LoVo (cell line): ENCODE measurements at places on chromosomes 6 and 20.

- DNase-seq, result no peak
Observed at GRCh38 chr6:161413355-161413771, 139.5 kb upstream of the AGPAT4 start.

GRCh38 chr6:2909718-2910117 lies 6.6 kb upstream of the SERPINB9 start:
- no peak for DNase-seq

- DNase-seq, result no peak
Observed at GRCh38 chr6:33377171-33377570, 14.5 kb upstream of the KIFC1 start.

DNA sequence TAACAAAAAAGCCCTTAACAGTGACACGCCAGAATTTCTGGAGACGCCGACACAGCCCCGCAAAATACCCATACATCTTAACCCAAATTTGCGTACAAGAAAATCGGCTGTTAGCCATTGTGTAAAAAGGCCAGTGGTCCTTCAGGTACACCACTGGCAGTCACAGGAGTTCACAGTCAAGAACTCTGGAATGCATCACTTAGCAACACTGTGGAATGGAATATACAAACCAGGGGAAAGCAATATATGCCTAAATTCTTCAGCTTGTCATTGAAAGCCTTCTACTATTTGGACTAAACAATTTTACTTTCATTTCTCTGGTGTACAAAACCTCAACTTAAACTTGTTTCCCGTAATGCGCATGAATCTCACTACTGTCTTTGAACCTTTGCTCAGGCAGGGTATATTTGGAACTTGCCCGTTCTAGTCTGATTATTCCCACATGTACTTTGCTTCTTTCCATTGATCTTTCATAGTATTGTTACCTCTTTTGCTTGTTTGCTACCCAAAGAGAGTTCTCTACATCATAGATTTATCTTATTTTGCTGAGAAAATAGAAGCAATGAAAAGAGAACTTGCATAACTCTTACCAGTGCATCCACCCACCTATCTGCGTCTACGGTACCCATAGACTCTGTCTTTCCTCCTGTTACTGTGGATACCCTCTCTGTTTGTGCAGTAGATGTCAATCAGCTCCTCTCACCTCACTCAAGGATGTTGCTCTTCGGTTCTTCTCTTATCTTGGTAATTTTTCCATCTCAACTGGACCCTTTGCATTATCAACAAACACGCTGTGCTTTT lies at the start of gene ARMH2:
Gene ARMH2 (minus strand): TSS at position 178 of the 801 bp plus-strand sequence. CDS start 60 bp downstream, at position 118.
- no peak for DNase-seq

DNA sequence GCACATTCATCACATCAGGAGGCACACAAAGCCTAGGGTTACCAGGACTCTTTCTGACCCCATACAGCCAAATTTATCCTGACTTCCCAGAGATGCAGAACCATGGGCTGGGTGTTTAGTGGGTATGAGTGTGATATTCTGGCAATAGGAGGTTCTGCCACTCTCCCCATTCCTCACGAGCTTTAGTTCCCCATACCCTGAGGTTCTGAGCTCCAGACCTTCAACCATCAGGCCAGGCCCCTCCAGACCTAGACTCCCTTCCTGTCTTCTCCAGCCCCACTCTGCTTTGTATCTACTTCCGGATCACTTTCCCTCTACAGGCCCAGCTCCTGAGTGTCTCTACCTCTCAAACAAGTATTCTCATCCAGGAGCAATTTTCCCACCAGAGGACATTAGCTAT lies 4.4 kb downstream of the HLA-F start:
- DNase-seq, result no peak

DNA sequence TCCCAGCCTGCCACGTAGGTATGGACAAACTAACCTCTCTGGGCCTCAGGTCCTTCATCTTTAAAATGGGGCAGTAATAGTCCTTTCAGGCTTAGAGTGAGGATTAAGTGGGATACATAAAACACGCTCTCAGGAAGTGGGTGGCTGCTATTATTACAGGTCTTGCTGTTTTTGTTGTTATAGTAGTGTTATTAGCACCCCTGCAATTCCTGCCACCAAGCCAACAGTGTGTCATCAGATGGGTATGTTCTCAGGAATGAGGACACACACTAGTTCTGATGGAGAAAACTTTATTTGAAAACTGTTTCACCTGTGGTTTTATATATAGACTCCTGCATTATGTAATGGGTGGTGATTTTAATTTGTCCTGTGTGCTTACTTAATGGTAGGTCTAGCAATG lies 131.7 kb downstream of the LRRC1 start:
- DNase-seq, result peak; percentile 47

DNA sequence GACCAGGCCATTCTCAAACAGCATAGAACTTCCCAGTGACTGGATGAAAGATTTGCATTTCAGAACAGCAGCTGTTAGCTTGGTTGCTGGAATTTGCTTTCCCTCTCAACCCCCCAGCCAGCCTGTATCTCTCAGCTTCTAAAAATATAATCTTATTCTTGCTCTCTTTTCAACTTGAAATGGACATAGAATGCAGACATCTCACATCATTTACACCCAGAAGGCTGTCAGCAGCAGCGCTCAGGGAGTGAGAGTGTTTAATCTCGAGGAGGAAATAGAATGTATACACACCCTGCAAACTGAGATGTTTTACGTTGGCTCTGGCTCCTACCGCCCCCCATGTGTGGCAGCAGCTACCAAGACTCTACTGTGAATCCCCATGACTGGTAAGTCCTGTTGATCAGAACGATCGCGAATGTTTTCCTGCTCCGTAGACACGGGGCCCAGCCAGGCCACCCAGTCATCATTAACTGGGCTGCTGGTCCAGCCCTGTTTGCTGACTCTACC lies 163.4 kb upstream of the SLC24A3 start:
- no peak for DNase-seq

DNA sequence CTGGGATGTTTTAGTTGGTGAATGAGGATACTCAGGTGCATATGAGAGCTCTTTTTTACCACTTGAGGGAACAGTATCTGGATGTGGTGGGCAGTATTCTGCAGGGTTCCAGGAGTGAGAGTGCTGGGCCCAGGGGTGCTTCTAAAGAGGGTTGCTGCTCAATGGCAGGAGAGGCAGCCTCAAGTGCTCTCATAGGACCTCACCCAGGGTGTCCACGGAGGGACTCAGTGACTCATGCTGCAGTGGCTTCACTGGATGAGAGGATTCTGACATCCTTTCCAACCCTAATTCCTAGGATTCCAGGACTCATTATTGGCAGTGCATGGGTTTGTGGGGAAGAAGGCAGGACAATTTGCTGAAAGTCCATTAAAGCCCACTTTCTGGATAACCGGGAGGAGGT lies 176.6 kb upstream of the FERMT1 start:
- DNase-seq, result no peak

DNA sequence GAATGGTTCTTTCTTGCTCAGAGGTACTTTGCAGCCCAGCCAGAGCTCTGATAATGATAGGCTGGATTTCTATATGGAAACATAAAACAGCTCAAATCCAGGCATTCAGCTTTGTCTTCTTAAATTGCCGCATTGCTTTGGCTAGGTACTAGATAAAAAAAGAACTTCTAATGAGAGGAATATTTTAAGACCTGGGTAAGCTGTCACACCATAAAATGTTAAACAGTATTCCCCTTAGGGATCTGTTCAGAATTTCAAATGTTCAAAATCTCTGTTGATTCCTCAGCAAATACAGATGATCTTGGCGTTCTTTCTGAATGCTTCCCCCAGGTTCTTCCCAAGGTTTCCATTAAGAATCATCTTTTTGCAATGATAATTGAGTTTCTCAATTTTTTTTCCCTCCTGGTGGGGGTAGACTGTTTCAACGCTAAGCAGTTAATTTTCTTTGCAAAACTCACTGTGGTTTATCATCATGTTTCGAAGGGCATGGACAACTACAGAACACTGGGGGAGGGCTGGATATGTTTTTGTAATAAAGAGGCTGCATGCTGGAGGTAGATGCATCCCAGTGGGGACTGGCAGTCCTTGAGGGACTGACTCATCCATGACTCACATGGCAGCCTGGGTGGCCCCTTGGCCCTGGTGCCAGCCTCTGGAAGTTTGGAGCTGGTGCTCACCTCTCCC lies 31.0 kb downstream of the TIAM2 start:
- peak; percentile 62 for DNase-seq

GRCh38 chr6:41780551-41781365 lies at the start of gene PRICKLE4:
TSS of gene PRICKLE4 (plus strand) at chr6:41780782. CDS start at chr6:41783474, 2,692 bp downstream.
- DNase-seq, result peak; percentile 18

DNA sequence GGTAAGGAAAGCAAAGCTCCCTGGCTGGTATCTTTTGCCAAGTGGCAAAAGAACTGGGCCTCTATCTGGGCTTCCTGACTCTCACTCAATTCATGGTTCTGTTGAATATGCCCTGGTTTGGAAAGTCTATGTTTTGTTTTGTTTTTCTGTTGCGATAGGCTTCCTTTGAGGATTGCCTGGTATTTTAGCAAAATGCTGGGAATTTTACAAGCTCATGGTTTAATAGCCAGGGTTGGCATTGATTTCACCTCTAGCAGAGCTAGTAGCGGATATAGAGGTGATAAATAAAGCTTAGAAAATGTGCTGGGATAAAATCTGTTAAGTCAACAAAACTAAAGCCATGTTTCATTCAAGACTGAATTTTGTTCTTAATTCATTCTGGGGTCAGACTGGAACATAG lies 109.9 kb downstream of the RNF144B start:
- DNase-seq, result no peak

DNA sequence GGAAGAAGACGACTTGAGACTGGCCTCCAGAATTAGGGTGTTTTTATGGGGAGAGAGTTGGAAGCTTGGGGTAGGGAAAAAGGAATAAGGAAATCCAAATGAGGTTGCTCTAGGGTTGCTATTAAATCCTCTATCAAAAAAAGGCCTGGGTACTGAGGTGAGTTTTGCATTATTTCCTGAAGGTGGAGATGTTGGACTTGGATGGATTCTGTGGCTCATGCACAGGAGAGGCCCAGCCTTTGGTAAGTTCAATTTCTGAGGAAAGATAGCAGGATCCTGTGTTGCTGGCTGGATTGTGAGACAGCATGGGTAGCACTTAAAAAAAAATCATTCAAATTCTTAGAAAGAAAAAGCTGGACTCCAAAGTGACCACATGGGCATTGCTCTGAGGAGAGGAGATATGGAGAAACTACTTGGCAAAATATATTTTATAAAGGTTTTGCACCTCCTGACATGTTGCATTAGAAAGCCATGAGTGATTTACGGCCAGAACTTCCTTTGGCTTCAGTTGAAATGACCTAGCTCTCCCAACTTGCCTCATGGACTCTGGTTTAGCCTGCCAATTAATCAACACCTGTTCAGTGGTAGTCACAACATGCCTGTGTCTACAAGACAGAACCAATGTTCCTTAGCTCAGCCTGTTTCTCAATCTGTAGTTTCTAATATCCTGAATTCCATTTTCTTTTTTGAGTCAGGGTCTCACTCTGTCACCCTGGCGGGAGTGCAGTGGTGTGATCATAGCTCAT lies 152.1 kb upstream of the RALGAPA2 start:
- peak; percentile 45 for DNase-seq

DNA sequence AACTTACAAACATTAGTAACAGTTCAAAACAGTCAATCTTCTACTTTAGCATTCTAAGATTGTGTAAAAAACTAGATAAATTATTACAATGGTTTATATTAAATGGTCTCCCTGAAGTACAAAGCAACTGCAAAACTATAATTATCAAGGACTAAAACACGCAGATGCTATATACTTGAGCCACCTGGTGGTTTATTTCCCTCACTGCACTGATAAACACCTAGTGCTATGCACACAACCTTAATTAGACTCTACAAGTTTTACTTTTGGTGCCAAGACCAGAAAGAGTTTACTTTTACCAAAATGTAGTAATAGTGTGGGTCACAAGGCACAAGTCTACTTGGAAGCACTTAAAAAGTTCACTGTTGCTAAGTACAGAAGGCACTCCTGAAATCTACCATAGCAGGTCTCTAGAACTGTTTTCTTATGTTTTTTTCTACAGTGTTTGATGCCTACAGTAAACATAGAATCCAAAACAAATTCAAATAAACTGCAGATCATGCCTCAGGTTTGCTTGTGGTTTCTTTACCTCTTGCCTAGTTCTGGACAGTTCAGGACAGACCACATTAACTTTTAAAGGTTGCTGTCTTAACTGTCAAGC lies 49.2 kb downstream of the GMDS start:
- peak; percentile 67 for DNase-seq

DNA sequence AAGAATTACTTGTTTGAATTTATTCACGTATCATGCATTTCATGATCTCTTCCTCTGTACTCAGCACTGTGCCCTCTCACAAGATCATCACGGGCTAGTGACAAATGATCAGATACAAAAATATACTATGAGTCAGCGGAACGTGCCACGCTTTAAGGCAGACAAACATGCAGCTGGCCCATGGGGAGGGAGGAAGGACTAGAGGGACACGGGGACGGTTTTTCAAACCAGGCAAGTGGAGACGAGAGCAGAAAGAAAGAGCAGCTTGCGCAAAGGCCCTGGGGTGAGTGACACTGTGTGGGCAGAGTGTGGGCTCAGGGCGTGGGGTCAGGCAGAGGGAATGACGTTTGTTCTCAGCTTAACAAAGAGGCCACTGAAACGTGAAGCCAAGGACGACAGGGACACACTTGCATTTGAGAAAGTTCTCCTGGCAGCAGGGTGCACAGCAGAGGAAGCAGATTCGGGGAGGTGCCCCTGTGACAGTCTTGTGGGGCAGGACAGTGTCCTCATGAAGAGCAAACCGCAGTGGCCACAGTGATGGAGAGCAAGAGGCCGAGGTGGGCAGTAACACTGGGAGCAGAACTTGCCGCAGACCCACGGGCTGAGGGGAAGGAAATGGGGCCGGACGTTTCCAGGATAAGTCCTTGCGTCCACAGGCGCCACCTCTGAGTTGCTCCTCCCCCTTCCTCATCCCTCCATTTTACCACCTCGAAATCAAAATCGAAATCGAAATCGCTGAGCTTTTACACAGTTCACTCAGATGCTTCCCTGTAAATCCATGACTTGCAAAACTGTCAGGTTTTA lies 6.9 kb upstream of the RPS6KA2 start:
- DNase-seq, result no peak

DNA sequence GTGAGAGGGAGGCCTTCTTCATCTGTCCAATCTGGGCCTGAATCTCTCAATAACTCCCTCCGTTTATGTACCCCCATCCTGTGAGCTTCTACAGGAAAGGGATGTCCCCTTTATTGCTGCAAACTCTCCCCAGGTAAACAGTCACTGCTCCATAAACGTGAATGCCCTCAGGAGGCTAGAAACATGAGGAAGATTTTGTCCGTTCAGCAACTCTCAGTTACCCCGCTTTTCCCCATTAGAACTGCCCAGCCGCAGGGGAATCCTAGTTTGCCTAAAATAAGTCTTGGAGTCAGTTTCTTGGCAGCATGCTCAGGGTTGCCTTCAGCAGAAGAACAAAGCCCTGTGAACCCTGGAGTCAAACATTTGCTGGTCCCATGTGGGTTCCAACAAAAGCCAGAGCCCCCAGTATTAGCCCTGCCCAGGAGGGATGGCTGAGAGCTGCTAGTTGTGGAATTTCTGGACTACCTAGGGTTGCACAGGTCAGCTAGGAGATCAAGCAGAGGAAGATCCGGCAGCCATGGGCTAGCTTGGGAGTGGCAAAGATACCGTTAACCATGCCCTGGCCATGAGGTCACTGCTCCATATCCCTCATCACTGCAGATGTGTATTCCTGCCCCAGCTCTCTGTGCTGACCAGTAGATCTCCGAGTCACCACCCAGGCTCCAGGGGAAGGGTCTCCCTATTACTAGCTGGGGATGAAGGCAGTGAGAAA lies 640 bp downstream of the LRRN4 start:
- no peak for DNase-seq
